Mucosa of descending colon (tissue), 3 donors: ENCODE measurements at places on chromosomes 1 and 21. TPM values are rescaled to one million over a fixed set of nuclear protein-coding genes. Genes with fewer than 3 reads are reported as not detected.

MATN1 gene
- not detected for total RNA-seq

DNA sequence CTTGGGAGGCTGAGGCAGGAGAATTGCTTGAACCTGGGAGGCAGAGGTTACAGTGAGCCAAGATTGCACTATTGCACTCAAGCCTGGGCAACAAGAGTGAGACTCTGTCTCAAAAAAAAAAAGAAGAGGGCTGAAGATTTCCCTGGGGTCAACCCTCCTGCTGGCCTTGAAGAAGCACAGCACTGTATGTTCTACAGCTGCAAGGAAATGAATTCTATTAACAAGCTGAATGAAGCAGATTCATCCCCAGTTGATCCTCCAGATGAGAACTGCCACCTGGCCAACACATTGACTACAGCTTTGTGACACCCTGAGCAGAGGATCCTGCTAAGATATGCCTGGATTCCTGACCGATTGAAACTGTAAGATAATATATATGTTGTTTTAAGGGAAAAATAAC is 129.5 kb downstream of the ADSS2 start:
- no peak for DNase-seq

DNA sequence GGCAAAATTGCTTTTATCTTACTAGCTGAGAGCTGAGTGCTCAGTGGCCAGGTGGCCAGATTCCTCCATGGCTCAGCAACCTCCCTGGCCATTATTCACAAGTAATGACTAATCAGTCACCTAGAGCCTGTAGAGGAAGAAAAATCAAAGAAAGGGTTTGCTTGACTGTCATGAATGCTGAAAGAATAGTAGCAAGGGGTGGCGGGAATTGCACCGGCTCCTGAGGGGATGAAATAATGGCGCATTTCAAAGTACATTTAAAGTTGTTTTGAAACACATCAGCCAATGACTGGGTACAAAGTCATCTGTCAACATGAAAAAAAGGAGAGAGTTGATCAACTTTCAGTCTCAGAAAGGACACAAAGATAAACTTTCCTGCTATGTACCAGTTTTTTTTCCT is 99.5 kb downstream of the OMA1 start:
- DNase-seq: no peak

MFAP2 gene
- total RNA-seq: 5.4 TPM

SH2D2A gene
- total RNA-seq: 3.3 TPM

DNA sequence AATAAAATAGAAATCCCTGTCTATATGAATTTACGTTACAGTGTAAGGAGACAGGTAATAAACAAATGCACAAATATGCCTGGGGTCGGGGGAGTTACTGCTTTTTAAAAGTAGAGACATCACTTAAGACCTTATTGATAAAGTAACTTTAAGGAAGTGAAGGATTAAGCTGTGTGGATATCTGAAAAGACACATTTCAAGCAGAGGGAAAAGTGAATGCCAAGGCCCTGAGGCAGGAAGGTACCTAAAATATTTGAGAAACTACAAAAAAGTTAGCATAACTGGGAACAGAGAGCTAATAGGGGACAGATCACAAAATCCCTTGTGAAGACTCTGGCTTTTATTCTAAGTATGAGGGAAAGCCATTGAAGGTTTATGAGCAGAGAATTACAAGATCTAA is 41.5 kb downstream of the TUT4 start:
- no peak for DNase-seq

GRCh38 chr1:88922214-88922613 is 30.8 kb upstream of the GTF2B start:
- no peak for DNase-seq

GRCh38 chr1:76005765-76006164 is 68.8 kb upstream of the ST6GALNAC3 start:
- no peak for DNase-seq

AGBL4 gene
- not detected for total RNA-seq

DNA sequence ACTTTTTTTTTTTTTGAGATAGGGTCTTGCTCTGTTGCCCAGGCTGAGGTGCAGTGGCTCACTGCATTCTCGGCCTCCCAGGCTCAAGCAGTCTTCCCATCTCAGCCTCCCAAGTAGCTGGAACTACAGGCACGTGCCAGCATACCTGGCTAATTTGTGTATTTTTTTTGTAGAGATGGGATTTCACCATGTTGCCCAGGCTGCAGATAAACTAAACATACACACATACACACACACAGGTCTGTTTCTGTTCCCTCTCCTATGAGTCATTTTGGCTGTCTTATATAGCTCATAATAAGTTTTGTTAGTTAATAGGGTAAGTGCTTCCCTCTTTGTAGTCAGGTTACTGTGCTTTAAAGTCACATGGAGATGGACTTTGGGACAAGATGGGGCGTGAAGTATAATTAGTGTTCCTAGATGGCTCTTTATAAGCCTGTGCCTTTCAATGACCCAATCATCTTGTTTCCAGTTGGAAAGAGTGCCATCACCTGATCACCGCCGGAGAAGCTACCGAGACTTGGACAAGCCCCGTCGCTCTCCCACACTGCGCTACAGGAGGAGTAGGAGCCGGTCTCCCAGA is 9.1 kb downstream of the PRPF38A start:
- DNase-seq: peak; percentile 69

EFNA4 gene
- 26.4 TPM for total RNA-seq

GRCh38 chr1:236160540-236161127 is 18.3 kb downstream of the GPR137B start:
- DNase-seq: no peak

DNA sequence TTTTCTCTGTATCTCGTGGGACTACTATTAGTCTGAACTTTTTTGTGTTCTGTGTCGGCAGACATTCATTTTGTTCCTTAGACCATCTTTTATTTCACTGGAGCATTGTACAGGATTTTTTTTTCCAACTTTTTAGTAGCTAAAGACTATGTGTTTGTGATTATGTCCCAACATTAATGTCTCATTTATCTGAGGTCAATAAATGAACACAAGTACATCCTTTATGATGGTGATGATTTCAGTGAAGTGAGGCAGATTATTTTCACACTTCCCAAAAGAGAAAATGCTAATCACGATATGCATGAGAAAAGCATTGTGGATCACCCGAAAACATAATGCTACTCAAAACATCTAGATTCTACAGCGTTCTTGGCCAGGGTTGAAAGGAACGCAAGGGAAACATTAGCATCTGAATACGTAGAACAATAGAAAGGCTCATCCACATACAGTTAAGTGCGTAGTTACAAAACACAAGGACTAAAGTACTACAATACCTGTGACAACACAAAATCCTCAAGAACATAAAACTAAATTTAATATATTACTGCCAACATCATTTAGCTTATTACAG is 981.7 kb upstream of the NCAM2 start:
- DNase-seq: no peak

HCRTR1 gene
- not detected for total RNA-seq

GRCh38 chr1:207822602-207823451 is 71.0 kb downstream of the CD46 start:
- DNase-seq: peak; percentile 87

OTUD7B gene
- 52.7 TPM for total RNA-seq
